NCI-H1930 (cell line): ENCODE measurements at places on chromosomes 7 and 10.

DNA sequence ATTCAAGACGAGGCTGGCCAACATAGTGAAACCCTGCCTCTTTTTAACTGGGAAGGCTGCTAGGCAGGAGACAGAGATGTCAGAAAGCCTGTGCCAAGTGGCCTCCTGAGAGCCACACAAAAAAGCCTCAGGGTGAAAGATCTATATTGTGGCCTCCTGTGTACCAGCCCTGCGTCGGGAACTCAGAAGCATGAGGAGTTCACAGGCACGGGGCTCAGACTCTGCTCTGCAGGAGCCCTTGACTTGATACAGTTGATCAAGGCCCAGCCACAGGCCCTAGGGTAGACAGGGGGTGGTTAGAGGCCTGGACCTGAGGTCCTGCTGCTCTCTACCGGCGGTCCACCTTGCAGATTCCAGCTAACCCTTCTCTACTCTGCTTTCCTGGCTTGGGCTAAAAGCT is 30.2 kb downstream of the FAM241B start:
- no peak for DNase-seq

GRCh38 chr10:82887488-82887887 is 1012.5 kb downstream of the NRG3 start:
- no peak for DNase-seq

GRCh38 chr10:61592581-61592980 is 70.1 kb upstream of the CABCOCO1 start:
- no peak for DNase-seq

DNA sequence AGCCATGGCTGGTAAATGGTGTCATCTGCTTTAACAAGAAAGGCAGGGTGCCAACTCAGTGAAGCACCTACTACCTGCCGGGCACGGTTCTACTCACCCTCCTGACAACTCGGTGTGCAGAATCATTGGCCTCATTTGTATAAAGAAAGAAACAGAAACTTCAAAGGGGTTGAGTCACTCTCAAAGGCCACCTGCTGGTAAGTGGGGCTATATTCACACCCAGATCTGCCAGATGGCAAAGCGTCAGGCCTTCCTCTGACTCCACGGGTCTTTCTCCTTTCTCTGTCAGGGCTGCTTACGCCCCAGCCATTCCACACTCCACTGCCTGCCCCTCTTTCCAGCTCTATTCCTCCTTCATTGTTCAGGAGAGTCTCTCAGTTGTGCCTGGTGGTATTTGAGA is 309.2 kb downstream of the GFRA1 start:
- no peak for DNase-seq

- no peak for DNase-seq
Observed at GRCh38 chr7:135647755-135648154, 14.6 kb upstream of the STMP1 start.

- DNase-seq: no peak
Observed at GRCh38 chr10:31757831-31758230, 170.8 kb downstream of the ARHGAP12 start.

- DNase-seq: no peak
Observed at GRCh38 chr7:92135052-92135889, 994 bp upstream of the CYP51A1 start.

- DNase-seq: no peak
Observed at GRCh38 chr7:134789967-134790685, 10.7 kb downstream of the CALD1 start.

- no peak for DNase-seq
Observed at GRCh38 chr7:44966731-44967538, 11.9 kb downstream of the MYO1G start.

- no peak for DNase-seq
Observed at GRCh38 chr7:151381098-151381347, 28.8 kb downstream of the WDR86 start.

- no peak for DNase-seq
Observed at GRCh38 chr10:62473241-62473640, 99.1 kb downstream of the ZNF365 start.

GRCh38 chr7:36078816-36079360 is 74.2 kb upstream of the EEPD1 start:
- no peak for DNase-seq

GRCh38 chr7:14834883-14835282 is 67.7 kb downstream of the DGKB start:
- DNase-seq: no peak

DNA sequence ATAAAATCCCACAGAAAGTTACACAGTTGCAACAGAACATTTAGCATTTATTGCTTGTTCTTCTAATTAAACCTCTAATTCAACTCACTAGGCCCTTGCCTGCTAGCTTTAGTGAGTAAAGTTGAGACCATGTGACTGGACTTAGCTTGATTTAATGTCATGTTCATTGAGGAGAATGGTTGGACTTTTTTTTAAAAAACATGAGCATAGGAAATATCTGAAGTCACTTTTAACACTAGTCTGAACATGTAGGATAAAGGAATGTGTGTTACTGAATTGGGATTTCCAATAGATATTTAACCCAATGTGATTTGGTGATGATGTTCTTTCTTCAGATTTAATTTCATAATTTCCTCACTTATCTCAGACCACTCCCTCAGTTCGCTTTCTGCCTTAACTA is 24.6 kb upstream of the GLCCI1 start:
- DNase-seq: no peak

GRCh38 chr7:6143997-6144396 is 112.8 kb downstream of the ANKRD61 start:
- no peak for DNase-seq

DNA sequence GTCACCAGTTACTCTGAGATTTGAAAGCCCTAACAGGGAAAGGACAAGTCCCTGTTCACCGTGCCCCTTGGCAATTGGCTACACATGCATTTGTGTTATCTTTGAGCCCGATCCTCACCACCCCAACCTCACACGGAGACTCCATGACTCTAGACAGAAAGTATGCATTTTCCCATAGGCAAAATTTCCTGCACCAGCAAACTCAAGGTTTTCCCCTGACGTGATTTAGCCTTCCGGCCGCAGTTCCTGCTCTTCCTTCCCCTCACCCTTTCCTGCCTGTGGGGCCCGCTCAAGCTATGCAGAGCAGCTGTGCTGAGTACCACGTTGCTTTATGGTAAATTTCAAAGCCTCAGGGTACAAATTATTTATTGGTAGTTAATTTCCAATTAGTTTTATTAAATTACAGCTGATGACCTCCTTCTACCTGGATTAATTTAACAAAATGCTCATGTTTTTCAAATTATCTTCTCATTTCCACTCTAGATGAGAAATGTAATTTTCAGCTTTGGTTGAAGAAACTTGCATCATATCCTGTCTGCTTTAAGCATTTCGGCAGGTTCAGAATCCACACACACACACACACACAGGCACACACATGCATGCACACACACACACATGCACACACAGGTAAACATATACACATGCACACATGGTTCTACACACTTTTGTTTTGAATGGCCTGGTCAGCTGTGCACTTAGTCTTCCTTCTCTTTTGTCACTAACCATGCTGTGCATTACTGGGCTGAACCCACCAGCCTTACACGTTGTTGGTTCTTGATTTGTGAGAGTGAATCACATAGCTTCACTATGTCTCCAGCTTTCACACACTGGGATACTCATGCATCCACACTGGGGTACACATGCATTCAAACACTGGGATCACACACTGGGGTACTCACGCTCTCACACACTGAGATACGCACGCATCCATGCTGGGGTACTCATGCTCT is 283.1 kb upstream of the PITRM1 start:
- DNase-seq: no peak

GRCh38 chr7:29265208-29265923 is 70.8 kb downstream of the CHN2 start:
- no peak for DNase-seq

- DNase-seq: no peak
Observed at GRCh38 chr10:132223156-132223590, 36.4 kb downstream of the DPYSL4 start.

DNA sequence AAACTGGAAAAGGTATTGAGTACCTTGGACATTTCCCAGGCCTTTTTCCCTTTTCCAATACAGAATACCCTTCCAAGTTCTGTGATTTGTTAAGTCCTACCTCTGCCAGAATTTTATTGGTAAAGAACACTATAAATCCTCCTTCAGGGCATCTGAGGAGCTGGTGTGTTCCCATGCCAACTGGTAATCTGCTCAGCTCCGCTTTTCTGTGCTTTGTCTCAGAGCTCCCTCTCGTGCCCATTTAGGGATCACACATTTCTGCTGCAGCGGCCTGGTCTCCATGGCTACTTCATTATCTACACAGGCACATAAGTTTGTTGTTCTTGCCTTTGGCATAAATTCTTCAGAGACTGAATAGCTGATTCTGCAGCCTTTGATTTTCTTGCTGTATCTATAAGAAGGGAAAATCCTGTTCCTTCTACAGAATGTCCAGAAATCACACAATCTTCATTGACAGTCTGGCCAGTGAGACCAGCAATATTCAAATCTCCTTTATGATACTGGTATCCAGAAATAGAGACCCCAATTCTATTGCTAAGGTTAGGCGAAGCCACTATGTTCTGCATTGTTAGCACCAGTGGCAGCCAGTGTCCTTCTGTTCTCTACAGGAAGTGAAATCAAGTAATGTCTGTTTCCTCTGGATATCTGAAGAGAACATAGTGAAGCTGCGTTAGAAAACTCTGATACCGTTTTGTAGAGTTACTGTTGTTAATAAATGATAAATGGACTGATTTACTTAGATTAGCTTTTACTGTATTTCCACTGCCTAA is 51.9 kb downstream of the DENND11 start:
- DNase-seq: peak; percentile 67

DNA sequence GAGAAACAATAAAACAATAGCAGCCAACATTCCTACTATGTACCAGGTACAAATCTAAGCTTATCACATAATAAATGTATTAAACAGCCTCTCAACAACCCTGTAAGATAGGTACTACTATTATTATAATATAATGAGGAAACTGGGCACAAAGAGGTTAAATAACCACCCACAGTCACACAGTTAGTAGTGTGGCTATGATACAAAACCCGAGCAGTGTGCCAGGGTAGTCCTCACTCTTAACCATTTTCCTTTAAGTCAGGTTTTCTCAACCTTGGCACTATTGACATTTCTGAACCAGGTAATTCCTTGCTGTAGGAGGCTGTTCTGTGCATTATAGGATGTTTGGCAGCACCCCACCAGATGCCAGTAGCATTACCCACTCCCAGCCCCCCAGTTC is 48.8 kb downstream of the DNAJC1 start:
- no peak for DNase-seq

DNA sequence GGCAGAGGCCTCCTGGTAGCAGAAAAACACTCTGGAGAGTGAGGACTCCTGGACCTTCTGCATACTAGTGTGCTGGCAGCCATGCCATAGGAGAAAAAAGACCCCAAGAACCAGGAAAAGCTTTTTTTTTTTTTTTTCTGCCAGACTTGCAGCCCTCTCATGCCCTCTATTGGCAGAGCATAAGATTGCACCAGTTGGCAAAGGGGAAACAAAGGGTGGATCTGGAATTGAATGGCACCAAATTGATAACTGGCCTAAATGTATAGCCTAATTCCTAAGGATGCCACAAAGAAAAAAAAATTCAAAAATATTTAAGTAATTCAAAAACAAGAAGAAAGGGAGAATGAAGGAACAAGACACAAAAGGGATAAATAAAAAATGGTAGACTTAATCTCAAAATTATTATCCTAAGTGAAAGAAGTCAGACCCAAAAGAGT is 112.5 kb upstream of the GHITM start:
- DNase-seq: no peak

- no peak for DNase-seq
Observed at GRCh38 chr10:103535595-103535994, 42.1 kb downstream of the NEURL1 start.

DNA sequence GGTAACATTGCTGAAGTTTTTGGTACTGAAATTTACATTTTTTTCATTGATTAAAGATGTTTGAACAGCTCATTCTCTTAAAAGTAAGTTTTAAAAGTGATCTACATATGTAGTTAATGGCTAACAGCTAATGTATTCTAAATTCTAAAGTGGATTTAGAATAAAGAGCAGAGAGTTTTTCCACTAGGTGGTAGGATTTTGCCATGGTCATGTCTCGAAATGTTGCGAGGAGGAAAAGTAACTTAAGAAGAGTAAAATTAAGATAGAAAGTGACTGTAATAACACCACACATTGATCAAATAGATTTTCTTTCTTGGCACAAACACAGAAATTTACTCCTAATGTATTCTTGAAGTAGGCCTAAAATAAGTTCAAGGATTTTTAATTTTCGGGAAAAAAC is 19.8 kb downstream of the LSMEM1 start:
- no peak for DNase-seq

DNA sequence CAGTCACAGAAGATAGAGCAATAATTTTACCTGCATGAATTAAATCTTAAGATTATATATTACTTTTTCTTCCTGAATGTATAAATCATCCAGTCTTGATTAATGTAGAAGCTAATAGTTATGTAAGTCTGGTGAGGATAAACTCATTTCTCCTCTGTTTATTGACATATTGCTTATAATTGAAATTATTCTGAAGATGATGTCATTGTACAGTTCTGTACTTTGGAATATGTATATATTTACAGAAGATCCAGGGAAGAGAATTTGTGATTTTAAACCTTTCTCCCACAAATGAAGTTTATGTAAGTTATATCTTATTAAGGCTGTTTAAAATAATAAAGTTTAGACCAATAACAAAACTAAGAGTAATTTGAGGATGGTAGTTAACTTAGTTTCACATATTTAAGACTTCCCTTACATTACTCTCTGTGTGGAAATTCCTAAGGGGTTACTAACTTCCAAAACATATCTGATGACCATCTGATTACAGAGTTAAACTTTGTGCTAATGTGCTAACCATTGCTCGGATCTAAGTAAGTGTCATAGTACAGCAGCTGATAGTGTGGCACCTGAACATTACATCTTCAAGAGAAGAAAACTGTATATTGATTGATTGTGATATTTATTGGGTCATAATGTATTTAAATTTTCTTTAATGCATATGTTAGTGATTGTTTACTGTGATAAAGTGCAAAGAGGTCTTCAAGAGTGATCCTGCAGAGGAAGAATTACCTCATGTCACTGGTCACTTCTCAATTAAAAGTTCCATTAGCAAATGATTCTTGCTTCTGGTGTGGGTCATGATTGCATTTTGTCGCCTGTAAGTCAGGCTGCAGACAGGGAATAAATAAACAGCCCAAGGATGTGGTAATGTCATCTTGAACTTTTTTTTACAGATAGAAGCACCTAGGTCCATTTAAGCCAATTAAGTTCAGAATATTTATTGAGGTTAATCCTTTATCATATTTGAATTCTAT is 96.9 kb downstream of the UBE3C start:
- DNase-seq: no peak

- no peak for DNase-seq
Observed at GRCh38 chr10:30432622-30433305, 1.2 kb upstream of the MAP3K8 start.
